Endothelial cell of umbilical vein (primary cell): ENCODE measurements at places on chromosomes 5 and 9. TPM values are rescaled to one million over a fixed set of nuclear protein-coding genes. Genes with fewer than 3 reads are reported as not detected.

Gene PDGFRB
- total RNA-seq: 1.0 and 1.7 TPM in 2 replicates

Gene SLCO6A1
- total RNA-seq: not detected in 2 replicates

Gene AK8
- 0.32 TPM in 1 of 2 replicates, not detected in the other for total RNA-seq

Gene MEGF10
- total RNA-seq: 0.21 and 1.00 TPM in 2 replicates

Gene SPATA31D4
- not detected in 2 replicates for total RNA-seq

Gene SLC45A2
- not detected in 2 replicates for total RNA-seq

Gene DIPK1B
- total RNA-seq: 242 and 253 TPM in 2 replicates

Gene ANP32B
- total RNA-seq: 152 and 173 TPM in 2 replicates

Gene BTNL3
- total RNA-seq: not detected in 2 replicates

Gene CDH18
- not detected in 2 replicates for total RNA-seq

DNA sequence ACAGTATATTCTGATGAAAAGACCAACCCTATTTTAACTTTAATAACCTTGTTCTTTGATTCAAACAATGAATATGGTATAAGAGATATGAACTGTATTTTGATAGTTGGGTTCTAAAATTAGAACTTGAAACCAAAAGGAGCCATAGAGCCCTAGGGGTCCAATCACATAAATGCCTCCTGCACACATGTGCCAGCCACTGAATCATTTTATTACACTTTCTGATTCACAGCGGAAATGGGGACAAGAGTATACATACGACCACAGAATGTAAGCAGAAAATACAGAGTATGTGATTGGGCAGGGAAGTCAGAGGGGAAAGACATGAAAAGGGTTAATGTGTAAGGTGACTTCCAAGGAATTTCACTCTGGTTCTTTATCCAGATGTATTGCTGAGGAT, 1000.2 kb downstream of the NR2F1-AS1 start:
- DNase-seq: no peak

DNA sequence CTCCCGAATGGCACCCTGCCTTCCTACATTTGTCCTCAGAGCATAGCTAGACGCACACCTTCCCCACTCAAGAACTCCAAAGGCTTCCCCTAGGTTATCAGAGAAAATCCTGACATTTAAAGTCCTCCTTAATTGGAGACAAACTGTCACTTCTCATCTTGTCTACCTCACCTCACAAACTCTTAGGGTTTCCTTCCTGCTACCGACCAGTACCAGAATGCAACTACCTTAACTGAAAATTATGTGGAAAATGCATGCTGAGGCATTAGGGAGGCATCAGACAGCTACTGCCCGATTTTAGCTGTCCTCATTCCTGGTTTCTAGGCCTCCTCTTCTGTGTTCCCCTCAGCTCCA, 17.9 kb upstream of the TNIP1 start:
- no peak for DNase-seq

DNA sequence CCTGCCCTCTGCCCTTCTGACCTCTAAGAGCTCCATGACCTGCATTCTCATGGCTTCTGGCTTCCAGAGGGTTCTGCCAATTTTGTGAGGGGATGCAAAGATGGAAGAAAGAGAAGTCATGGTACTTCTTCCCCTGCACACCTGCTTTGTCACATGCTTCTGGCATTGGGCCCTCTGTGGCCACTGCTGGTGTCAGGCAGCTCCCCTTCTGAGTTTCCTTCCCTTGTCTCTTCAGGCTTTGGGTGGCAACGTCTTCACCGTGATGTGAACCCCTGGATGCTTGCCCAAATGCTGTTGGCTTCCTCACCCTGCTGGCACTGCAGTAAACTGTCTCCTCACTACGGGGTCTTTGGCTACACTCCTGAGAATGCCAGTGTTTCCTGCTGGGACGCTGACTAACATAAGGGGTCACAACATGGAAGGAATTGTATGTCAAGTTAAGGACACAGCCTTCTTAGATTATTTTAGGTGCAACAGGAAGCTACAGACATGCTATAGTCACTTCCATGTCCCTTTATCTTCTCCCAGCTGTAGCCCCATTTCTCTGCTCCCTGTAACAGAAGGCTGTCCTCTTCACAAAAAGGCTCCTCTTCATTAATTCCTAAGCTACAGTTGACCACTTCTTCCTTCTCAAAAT, 8.9 kb upstream of the CLINT1 start:
- DNase-seq: peak; percentile 17

DNA sequence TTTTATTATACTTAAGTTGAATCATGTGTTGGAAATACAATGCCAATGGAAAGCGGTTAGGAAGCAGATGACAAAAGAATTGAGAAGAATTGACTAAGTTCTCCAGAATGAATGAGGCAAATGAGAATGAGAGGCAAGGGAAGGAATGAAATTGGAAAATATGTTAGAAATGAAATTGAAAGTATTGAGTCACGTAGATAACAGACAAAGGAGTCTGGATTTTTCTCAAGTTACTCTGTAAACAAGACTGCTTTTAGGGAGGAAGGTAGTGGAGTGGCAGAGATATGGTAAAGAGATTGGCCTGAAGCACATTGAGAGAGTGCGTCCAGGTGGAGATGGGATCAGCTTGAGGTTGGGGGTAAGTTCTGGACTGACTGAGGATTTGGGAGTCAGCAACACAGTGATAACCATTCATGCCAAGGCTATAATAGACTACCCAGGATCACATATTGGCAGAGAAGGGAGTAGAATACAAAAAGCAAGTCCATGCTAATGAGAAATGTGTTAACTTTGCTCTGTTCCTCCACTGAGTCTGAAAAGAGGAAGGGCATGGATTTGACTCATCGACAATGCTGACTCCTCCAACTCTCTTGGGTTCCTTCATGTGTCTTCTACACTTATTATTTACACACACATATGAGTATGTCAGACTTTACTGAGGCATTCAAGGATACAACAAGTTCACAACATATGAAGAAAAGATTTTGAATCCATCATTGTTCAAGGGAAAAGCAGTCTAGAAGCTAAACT, 814.2 kb upstream of the ZNF608 start:
- peak; percentile 6 for DNase-seq

DNA sequence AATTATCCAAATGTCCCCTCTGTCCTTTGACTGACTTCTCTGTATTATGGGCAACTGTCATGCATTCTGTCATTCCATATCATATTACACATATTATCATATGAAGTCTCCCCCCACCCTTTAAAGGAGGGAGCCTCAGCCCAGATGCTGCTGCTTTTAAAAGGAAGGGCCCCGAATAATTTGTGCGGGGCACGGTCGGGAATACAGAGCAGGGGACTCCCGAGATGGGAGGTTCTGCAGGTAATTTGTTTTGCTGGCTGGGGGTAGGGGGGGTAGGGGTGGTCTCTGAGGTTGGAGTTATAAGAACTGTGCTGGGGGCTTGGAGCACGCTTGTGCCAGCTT, 10.1 kb upstream of the LHX2 start:
- DNase-seq: no peak

GRCh38 chr9:79131246-79131774, 440.5 kb upstream of the TLE4 start:
- no peak for DNase-seq

GRCh38 chr9:83396813-83397212, 141.4 kb downstream of the FRMD3 start:
- no peak for DNase-seq

DNA sequence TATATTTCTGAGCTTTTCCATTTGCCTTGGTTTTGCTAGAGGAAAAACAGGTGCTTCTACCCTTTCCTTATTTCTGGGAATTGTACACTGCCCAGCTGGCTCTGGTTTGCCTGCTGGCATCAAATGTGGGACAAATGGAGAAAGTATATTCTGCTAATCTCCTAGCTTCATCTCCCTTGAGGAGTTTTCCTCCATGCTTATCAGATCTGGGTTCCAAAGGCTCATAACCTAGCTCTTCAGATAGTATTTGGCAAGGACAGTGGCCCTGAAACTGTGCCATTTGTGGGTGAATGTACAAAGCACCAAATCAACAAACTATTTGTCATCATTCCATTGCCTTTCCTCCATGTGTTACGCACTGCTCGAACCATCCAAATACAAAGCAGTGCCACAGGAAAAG, 16.2 kb downstream of the PRLR start:
- DNase-seq: no peak

- DNase-seq: no peak
Observed at GRCh38 chr9:83133316-83133715, 70.4 kb upstream of the RASEF start.

DNA sequence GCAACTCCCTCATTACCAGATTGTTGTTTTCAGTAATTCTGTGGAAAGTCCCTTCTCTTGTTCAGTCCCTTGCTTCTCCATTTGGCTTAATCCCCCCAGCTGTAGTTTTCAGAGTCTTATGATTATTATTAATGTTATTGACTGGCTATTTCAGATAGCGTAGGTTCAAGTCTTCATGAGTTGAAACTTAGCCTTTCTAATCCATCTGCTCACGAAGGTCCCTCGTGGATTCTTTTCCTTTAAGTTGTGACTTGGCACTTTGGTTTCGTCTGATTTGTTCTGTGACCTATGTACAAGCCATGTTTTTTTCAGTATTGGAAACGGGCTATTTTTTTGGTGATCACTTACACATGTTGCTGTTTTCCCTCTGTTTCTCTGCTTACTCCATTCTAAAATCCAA, 260.3 kb downstream of the TMEM167A start:
- DNase-seq: no peak

DNA sequence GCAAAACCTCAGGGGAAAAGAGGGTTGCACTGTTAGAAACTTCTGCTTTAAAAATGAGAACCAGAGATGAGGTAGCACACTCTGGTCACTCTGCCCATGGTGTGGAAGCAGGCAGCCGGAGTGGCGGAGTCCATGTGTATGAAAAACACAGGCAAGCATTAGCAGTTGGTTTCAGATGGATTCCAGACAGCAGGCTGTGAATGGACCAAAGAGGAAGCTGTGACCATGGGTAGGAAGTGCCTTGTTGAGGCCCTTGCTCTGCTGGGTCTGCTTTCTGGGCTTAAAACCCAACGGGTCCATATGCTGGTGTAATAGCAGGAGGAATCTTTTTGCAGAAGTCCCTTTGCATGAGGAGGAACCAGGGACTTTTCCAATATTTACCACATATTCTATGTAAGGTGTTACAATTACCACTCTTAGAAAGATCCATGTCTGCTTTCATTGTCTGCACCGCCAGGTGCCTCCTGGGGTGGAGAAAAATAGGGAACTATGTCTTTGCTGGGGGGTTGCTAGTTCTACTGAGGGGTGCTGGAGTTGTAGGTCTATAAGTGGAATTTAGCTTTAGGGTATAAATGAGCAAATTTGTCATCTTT, 77.0 kb downstream of the ANKRD55 start:
- DNase-seq: no peak

DNA sequence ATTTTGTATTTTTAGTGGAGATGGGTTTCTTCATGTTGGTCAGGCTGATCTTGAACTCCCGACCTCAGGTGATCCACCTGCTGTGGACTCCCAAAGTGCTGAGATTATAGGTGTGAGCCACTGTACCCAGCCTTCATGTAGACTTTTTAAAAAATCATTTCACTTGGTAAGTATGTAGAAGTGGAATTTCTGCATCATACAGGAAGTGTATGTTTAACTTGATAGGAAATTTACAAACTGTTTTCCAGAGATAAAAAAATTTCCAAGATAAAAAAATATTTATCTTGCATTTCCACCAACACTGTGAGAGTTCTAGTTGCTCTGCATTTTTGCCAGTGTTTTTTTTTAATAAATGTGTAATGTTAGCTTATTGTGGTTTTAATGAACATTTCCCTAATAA, 155.8 kb downstream of the ZNF608 start:
- peak; percentile 78 for DNase-seq

DNA sequence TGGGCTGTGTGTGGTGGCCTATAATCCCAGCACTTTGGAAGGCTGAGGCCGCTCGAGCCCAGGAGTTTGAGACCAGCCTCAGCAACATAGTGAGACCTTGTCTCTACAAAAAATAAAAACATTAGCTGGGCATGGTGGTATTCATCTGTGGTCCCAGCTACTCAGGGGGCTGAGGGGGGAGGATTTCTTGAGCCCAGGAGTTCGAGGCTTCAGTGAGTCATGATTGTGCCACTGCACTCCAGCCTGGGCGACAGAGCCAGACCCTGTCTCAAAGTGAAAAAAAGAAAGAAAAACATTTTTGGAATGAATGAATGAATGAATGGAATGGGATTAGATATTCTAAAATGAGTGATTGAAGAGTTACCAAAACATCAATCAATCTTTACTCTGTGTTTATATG, 85.8 kb downstream of the FGF1 start:
- DNase-seq: no peak

GRCh38 chr5:81530919-81531318, 137.0 kb upstream of the ACOT12 start:
- DNase-seq: no peak

DNA sequence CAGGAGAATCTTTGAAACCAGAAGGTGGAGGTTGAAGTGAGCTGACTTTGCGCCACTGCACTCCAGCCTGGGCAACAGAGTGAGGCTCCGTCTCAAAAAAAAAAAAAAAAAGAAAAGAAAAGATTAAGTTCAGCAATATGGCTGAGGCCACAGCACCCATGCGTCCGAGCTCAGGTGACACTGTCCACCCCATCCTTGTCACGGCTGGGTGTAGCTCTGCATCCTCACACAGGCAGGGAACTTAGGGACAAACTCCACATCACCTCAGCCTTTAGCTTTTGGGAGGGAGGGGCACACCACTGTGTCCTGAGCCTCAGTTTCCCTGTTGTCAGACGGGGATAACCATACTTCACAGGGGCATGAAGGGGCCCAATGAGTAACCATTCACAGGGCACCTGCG, 15.5 kb downstream of the FGD3 start:
- no peak for DNase-seq
